ENCODE measurements at places on chromosomes 16 and 17. TPM values are rescaled to one million over a fixed set of nuclear protein-coding genes. Genes with fewer than 3 reads are reported as not detected.

DNA sequence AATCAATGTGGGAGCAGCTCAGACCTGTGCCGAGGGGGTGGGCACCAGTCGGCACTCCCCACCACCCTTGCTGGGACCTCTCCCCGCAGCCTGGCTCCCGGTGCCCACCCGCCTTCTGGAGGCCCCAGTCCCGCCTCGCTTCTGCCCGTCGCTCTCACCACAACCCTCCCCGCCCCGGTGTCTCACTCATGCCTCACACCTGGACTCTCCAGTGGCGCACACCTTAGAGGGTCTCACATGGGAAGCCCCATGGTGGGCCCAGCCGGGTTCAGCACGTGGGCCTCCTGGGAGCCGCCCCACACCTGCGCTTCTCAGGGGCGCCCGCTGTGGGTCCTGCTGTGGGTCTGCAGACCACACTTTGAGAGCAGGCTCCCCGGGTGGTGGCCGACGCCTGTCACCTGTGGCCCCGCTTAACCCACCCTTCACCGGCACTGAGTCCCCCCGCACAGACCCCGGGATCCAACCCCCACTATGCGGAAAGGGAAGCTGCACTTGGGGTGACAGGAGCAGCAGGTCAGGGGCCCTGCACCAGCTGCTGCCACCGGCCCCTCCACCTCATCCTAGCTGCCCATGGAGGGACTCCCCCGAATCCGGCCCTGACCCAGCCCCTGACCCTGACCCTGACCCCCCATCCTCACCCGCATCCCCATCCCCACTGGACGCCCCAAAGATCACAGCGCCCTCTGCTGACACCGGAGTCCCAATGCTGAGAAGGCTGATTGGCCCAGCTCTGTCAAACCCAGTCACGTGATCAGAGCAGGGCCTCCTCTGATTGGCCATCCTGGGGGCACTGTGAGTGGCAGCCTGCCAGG, 27.4 kb upstream of the SLC38A10 start:
- no peak for DNase-seq

GRCh38 chr16:67163164-67163998, 1.2 kb upstream of the HSF4 start:
- DNase-seq: no peak

GRCh38 chr16:81908466-81909262, 102.6 kb downstream of the SDR42E1 start:
- DNase-seq: no peak

GRCh38 chr17:1730326-1731193, 6.1 kb downstream of the WDR81 start:
- no peak for DNase-seq

The EVPLL gene
- not detected for total RNA-seq

DNA sequence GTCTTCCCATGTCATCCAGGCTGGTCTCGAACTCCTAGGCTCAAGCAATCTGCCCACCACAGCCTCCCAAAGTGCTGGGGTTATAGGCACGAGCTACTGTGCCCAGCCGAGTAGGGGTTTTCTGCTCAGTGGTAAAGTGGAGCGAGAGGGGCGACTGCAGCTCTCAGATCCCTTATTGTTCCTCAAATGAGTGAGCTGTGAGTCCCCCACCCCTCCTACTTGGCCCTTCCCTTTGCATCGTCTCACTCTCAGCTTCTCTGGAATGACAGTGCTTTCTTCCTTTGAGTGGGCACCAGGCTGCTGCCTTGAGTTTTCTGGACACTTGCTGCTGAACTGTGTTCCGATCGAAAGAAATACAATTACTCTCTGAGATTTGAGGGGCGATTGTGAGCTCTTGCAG, 63.5 kb downstream of the MSI2 start:
- DNase-seq: no peak

GRCh38 chr16:29028457-29029167, 43.8 kb downstream of the LAT start:
- DNase-seq: no peak

The KRTAP4-5 gene
- total RNA-seq: not detected

- no peak for DNase-seq
Measured at GRCh38 chr16:67992661-67993206, 6.5 kb downstream of the DPEP2 start.

- DNase-seq: no peak
Measured at GRCh38 chr16:1102921-1103635, 7.0 kb upstream of the C1QTNF8 start.

DNA sequence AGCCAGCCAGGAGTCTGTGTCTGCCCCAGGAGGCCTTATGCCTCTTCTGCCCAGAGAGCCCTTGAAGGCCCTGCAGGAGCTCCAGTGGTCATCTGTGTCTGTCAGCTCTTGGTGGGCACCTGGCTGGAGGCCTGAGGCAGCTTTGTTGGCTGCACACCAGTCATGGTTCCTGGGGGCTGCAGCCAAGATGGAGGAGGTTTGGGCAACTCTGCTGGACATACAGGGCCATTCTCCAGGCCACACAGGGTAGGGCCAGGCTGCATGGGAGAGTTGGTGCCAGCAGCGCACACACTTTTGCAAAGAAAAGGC, 29.4 kb downstream of the B9D1 start:
- no peak for DNase-seq

DNA sequence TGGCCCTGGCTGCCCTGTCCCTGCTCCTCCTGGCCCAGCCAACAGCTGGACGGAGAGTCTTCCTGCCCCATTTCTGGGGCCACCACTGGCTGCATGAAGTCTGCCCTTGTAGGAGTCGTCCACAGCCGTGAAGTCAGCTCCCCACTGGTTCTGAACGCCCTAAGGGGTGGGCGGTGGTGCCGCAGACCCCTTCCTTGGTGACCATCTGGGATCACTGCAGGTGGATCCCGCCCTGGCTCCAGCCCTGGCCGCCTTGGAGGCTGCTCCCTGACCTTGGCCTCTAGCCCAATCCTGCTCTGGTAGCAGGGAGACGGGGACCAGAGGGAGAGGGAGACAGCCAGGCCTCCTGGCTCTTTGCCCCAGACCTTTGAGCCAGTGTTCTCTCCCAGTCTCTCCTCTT, 35.4 kb downstream of the MGAT5B start:
- DNase-seq: no peak

DNA sequence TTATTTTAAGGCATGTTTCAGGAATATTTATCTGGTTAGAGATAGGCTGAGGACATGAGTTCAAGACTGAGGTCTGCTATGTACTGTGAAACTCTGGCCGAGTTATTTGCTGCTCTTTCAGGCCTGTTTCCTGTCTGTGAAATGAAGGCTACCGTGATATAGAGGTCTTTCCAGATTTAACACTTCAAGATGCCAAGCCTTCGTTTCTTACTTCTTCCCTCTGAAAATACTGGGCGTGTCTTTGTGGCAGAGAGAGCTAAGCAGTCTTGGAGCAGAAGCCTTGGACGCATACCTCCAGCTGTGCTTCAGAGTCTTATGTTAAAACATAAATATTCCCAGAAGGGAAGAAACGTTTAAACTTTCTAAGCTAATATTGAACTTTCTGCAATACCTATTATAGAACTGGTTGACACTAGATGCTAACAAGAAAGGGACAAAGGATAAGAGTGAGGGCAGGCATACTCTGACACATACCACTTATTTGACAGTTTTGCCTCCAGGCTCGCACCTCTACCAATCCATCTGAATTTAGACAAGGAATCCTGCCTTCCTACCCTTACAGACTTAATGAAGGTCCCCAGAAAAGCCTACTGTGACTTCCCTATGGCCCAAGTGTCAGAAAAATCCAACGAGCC, 17.5 kb downstream of the WIPI1 start:
- no peak for DNase-seq

DNA sequence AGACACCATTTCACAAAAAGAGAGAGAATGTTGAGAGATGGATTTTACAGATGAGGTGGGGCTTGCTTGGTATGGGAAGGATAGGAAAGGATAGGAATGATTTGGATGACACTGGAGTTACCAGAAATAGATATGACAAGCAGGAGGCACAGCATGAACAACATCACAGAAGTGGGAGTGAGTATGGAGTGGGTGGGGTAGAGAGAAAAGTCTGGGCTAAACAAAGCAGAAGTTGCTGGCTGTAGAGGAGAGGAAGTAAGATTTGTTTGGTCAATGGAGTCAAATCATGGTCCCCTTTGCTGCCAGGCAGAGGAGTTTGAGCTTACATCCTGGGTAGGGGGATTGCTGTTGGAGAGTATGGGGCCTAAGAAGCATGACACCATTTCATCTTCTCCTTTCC, 101.7 kb downstream of the VAT1L start:
- no peak for DNase-seq

DNA sequence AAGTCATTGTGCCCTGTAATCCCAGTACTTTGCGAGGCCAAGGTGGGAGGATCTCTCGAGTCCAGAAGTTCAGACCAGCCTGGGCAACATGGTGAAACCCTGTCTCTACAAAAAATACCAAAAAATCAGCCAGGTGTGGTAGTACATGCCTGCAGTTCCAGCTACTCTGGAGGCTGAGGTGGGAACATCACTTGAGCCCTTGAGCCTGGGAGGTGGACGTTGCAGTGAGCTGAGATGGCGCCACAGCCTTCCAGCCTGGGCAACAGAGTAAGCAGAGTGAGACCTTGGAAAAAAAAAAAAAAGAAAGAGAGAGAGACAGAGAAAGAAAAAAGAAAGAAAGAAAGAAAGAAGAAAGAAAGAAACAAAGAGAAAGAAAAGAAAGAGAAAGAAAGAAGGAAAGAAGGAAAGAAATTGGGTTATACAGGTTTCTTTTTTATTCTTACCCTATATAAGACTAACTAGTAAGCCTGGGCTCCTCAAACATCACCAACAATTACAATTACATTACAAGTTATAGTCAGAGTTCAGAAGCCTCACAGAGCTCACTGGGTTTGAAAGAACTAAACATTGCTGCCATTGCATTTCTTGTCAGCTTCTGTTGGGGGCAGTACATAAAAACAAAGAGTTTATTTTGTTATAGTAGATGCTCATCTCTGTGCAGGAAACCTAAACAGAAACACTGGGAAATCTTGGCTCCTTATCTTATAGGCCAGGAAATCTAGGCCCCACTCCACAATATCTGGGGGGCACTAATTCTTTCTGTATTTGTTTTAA, 6.7 kb upstream of the ABCA9 start:
- no peak for DNase-seq

DNA sequence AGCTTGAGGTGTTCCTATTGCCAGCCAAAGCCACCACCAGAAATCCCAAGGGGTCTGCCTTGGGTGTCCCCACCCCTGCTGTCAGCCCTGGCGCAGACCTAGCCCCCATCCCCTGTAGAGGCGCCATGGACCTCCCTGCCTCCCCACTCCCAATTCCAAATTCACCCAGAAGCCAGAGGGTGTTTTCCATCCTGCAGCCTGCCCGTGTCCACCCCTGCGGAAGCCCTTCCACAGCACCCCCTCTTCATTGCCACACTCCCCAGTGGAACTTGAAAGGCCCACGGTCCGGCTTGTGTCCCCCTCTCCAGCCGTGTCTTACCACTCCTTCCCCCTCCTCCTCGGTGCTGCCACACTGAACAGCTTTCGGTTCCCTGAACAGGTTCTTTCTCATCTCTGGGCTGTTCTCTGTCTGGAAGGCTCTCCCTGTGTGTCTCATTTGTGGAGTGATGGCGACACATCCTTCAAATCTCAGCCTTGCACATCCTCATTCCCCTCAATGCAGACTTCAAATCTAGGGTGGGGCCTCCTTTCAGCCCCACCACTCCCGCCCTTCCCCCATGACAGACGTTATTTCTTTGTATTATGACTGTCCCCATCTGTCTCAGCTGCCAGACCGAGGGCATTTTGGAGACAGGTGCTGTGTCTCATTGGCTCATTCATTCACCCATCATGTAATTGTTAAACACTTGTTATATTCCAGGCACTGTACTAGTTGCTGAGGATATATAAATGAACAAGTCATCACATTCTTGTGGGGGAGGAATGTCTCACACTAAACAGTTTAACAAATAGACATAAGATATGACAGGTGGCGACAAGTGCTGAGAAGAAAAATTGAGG, 36.3 kb downstream of the ADGRG5 start:
- DNase-seq: peak; percentile 82

- DNase-seq: no peak
Measured at GRCh38 chr17:37774504-37774903, 29.6 kb upstream of the HNF1B start.

- DNase-seq: no peak
Measured at GRCh38 chr17:27958708-27959381, 65.7 kb upstream of the LYRM9 start.

DNA sequence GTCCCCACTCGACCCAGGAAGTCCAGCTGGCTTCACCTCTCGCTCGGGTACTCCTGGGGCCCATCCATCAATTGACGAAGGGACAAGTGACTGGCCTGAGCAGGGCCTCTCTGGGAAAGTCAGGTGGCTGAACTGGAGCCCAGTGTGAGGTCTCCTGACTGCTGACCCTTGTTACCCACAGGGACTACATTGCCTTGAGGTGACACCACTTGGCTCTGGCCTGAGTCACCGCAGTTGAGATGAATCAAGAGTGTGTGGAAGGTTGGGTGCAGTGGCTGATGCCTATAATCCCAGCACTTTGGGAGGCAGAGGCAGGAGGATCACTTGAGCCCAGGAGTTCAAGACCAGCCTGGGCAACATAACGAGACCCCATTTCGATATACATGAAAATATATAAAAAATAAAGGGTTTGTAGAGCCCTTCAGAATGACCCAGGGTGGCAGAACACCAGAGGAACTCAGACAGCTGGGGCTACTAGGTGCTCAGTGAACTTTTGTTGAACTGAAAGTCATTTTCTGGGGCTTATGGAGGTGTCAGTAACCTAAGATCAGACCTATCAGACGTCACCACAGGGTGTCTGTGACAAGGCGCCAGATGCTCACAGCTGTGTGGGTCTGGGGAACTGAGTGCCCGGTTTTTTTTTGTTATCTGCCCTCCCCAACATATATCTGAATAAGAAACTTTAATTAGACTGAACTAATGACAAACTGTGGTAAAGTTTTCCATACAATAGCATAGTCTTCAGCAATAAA, 14.8 kb upstream of the ZFP90 start:
- DNase-seq: no peak

DNA sequence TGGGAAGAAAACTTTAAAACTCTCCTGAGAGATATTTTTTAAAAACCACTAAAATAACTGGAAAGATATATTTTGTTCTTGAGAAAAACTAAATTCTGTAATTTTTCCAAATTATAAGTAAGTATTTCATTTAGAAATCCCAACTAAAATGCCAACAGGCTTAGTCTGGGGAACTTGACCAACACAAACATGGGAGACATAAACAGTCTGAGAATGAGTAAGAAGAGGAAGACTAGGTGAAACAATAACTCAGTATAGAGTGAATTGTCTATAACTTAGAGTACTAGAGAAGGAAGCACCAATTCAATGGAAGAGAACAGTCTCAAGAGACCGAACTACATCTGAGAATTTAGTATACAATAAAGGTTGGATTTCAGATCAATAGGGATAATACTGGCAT, 2.9 kb downstream of the CMTM1 start:
- DNase-seq: no peak

All from esophagus muscularis mucosa (tissue), 4 donors.